Stimulated activated CD4-positive, alpha-beta T cell treated with anti-CD3 and anti-CD28 coated beads, TNF-alpha, amount 100 ng/mL, for 4 hours (primary cell): ENCODE measurements at places on chromosomes 16 and 17.

GRCh38 chr17:79404136-79404911 lies 206.5 kb downstream of the RBFOX3 start:
- no peak for DNase-seq

DNA sequence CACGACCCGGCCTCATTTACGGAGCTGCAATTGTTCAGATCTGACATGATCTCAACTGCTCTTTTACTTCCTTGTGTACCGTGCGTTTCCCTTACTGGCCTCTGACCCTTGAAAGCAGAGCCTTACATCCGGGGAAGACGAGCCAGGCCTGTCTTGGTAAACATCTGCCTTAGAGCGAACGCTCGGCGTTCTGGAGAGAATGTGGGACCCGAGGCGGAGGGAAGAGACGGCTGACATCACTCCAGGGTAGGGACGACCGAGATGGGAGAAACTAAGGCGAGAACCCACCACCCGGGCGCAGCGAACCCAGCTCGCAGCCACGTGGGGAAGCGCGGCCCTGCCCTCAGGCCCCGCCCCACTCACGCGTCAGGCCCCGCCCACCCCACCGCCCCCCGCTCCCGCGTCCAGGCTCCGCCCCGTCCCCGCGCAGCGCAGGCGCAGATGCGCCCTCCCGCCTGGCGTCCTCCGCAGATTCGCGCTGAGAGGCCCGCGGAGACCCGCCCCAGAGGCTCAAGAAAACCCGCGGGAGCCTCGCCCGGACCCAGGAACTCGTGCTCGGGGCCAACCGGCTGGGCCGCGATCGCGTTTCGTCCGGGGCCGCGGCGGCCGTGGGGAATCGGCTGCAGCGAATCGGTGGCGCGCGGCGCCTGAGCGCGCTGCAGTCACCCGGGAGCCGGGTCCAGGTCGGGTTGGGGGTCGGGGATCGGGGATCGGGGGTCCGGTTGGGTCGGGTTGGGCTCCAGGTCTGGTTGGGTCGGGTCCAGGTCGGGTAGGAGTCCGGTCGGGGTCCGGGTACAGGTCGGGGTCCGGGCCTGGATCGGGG lies at the start of gene TELO2:
Gene TELO2 (plus strand): TSS at position 438 of the 823 bp plus-strand sequence. CDS start 922 bp downstream, outside the sequence.
- peak; percentile 88 for DNase-seq

- no peak for DNase-seq
Measured at GRCh38 chr16:3508736-3509135, 7.9 kb downstream of the CLUAP1 start.

- DNase-seq = no peak
Measured at GRCh38 chr17:55492781-55493341, 18.4 kb downstream of the SMIM36 start.

GRCh38 chr17:58217766-58218165 lies 1.3 kb downstream of the MKS1 start:
- DNase-seq = no peak

DNA sequence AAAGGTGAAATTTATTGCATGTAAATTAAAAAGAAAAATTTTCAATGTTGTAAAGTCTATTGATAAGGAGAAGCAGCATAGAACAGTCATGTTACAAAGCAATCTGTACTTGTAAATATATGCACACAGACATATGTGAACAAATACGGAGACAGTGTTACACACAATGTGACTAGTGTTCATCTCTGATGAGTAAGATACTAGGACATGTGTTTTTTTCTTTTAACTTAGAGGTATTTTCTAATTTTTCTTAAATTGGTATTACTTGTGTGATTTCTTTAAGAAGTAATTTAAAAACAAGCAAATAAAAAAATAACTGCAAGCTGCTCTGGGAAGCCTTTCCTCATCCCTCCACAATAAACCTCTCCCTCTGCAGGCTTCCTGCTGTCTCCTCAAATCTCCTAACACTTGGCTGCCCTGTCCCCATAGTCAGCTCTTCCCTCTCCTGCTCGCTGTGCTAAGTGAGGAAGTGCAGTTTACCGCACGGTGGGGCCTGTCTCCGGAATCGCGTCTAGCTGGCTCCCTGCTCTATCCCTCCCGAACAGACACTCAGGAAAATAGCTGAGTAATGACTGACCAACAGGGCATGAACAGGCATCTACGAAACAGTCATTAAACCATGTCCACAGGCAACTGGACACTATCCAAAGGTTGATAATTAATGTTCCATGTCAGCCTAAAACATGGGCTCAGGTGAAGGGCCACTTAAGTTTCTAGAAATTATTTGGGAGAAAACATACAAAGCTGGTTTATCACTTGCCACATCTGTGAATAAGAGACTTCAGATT lies 35.9 kb downstream of the CMTM4 start:
- DNase-seq = no peak

- no peak for DNase-seq
Measured at GRCh38 chr16:52708476-52708875, 161.5 kb upstream of the TOX3 start.

DNA sequence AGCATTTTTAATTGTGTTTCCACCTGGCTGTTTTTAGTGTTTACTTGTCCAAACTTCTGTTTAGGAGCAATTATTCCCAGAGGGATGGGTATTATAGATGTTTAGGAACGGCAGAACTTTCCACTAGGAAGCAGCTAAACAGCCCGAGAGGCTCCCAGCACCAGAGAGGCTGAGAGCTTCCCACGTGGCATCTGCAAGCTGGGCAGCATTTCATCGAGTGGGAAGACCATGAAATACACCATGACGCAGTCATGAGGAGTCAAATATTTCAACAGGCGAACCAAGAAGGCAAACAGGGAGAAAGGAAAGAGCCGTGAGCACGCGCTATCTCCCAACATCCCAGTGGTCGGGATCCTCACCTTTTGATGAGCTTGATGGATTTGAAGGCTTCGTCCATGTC lies 24.1 kb downstream of the TMEM204 start:
- no peak for DNase-seq

- no peak for DNase-seq
Measured at GRCh38 chr16:67112591-67113399, 3.1 kb downstream of the PHAF1 start.

DNA sequence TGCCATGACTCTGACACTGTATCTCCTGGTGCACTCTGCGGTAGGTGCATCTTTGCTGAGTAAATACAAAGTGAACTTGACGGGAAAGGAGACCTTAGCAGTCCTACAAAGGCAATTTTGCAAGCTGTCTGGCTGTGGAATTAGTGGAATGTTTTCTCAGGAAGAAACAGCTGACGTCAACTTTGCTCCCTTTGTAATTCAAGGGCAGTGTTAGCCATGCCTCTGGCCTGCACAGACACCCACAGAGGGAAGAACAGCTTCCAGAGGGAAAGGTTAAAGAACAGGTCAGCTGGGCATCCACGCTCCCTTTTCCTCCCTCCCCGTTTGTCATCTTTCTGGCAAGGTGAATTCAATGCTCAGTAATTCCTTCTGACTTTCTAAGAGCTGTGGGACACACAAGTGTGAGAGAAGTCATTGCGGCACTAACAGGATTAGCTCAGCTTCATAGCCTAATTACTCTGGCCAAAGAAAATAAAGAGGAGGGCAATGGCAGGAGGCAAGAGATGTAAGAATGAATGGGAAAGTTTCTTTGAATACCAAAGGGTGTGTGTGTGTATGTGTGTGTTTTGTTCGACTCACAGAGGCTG lies 476.9 kb upstream of the GOT2 start:
- DNase-seq = no peak

DNA sequence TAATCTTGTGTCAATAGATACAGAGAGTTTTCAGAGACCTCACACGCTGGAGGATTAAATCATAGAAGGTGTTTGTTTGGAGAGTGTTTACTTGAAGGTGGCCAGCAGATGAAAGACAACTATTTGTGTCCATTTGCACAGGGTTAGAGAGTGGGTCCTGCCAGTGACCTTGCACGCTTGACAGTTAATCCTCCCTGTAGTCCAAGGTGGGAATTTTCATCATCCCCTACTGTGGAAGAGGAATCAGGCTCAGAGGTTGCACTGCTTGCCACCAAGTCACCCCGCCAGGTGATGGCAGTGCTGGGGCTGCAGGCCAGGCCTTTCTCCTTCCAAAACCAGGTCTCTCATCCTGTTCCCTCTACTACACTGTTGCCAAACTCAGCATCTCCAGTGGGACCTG lies 12.3 kb downstream of the CDH1 start:
- no peak for DNase-seq

DNA sequence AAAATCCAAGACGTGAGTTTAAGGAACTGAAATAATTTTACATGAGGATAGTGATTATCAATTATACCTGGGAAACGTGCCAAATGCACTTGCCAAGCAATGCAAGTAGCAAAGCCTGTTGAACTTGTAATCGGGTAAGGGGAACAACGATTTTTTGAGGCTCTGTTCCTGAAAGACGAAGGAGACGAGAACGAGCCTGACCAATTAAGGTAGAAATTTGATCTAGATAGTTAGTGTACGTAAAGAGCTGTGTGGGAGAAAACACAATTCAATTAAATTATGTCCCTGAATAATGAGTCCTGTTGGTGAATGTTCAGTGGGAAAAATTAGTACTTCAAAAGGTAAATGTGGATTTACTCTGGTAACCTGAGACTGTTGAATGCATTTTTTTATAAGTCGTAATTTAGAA lies 17.7 kb upstream of the KCTD5 start:
- no peak for DNase-seq

DNA sequence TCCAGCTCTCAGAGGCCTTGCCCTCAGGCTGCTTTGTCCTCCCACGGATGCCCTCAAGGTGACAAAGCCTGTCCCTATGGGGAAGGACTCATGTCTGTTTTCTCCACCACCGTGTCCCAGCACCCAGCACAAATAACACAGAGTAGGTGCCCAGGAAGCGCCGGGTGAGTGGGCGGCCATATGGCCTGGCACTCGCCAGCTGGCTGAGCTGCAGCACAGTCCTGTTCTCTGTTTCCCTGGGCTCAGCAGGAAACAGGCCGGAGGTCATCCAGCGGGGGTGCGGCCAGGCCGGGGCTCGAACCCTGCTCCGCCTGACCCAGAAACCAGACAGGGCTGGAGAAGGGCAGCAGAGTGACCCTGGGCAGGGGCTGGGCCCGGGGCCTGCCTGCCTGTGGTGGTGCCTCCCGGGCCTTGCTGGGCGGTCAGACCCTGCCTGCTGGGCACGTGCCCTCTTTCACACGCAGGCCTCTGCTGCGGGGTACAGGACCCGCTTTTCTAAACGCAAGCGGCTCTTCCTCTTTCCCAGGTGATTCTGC lies 139.0 kb upstream of the CIBAR2 start:
- DNase-seq = no peak

DNA sequence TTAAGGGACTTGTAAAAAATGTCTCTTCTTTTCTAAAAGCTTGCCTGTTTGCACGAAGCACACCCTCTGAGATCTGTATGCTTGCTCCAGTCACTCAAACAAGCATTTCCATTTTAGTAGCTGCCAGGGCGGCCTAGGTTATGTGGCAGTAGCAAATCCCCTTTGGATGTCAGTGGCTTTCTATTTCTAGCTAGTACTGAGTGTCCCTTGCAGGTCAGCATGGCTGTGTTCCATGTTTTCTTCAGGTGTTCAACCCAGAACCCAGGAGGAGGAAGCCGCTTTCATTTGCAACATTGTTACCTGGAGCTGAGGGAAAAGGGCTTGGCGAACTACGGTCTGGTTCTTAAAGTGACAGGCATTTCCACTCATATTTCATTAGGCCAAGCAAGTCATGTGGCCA lies 36.4 kb downstream of the FOXL1 start:
- no peak for DNase-seq

DNA sequence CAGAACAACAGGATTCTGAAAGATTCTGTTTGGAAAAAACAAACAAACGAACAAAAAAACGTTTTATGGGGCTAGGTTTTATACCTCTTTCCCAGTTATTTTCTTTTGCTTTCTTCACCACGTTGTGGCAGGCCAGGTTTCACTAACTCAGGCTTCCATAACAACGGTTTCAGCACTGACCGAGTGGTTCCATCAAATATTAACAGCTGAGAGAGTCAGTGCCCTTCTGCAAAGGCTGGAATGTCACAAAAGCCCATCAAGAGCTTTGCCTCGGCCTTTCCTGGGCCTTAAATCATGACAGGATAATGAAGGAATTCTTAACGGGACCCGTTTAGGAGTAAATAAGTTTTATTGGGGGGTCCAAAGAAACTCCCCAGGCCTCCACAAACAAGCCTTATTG lies 34.2 kb downstream of the MPHOSPH6 start:
- DNase-seq = no peak

DNA sequence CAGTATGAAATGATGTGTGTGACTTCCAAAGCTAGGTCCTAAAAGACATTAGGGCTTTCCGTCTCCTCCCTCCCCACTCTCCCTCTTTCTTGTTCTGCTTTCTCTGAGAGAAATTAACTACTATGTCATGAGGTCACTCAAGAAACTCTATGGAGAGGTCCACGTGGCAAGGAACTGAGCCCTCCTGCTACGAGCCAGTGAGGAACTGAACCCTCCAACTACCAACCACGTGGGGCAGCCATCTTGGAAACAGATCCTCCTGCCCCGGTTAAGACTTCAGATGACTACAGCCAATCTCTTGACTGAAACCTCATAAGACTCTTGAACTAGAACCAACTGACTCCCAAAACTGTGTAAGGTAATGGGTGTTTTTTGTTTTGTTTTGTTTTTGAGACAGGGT lies 4.2 kb upstream of the ALOX15 start:
- DNase-seq = no peak

DNA sequence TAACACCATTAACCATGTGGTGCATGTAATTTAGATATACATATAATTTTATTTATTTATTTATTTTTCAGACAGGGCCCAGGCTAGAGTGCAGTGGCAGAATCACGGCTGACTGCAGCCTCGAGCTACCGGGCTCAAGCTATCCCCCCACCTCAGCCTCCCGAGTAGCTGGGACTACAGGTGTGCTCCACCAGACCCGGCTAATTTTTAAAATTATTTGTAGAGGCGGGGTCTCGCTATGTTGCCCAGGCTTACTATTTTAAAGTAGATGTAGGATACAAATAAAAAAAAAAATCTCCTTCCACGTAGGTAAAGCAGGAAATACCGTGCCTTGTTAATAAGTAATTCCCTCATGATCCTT lies 446 bp upstream of the COQ7 start:
- no peak for DNase-seq
